Fibroblast of skin of scalp (primary cell): ENCODE measurements at places on chromosomes 3 and 15.

- peak; percentile 53 for DNase-seq
Measured at GRCh38 chr15:87619161-87619960, 637.2 kb downstream of the NTRK3 start.

DNA sequence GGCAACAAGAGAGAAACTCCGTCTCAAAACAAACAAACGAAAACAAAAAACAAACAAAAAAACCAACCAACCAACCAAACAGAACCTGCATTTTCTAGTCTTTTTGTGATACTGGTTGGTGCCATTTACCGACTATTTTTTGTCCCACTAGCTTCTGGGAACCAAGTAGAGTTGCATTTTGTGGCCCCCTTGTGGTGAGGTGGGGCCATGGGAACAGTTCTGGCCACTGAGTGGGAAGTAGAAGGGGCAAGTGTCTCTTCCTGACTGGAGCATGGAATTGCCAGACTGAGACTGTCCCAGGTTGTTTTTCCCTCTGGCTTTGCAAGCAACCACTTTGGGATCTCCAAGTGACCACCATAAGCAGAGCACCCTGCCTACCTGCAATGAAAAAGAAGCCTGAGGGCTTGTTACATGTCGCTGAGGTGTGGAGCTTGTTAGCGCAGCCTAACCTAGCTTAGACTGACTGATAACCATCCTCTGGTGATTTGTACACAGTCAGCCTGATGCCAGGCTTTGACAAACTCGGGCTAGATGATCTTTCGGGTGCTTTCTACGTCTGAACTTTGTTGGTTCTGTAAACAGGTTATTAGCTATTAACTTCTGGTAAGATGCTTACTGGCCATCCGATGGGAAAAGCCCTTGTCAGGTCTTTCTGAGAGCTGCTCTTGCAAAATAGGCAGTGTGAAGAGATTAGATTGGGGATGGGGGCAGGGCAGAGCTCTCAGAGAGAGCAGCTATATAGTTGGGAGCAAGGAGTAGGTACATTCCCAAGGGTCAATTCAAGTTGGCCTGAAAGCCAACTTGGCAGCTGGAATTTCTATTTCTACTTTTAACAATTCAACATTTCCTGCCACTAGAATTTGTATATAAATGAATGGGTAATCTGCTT lies 172.2 kb downstream of the SSR3 start:
- peak; percentile 19 for DNase-seq

- no peak for DNase-seq
Measured at GRCh38 chr3:74921676-74922075, 307.2 kb upstream of the CNTN3 start.

GRCh38 chr15:79230766-79231165 lies 51.8 kb upstream of the ANKRD34C start:
- no peak for DNase-seq
